SW 1271 (cell line): ENCODE measurements at places on chromosomes 4 and X.

DNA sequence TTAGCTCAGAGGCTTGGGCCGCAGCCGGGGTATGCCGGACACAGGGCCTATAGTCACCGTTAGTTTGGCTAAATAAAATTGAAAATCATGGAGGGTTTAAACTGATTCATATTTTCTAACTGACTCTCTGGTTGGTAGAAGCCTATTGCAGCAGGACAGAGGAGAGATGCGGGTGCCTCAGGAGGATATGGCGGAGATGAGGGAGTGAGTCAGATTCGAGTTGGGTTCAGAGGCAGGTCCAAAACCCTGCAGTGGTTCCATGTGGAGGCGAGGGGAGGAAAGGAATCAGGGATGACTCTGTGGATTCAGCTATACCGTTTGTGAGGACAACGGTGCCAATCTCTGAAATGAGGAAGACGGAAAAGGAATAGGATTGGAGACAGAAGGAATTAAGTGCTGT, 176.6 kb downstream of the PALLD start:
- no peak for DNase-seq

DNA sequence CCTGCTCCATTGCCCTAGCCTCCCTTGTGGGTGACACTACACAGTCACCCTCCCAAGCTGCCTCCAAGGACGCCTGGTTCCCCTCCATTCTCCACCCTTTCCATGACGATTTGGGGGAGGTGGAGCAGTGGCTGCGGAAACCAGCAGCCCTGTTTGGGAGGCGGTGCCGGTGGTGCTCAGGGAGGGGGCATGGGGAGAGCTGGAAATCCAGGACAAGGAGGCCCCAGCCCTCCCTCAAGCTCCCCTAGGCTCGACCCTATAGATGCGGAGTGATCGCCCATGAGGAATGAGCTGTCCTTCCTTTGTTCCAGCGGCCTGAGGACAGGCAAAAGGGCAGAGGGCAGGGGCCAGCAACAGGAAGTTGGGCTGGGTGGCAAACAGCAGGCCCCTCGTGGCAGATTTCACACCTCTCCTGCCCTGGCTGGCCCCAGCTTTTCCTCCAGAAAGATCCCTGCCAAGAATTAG, 3.6 kb upstream of the RENBP start:
- no peak for DNase-seq

DNA sequence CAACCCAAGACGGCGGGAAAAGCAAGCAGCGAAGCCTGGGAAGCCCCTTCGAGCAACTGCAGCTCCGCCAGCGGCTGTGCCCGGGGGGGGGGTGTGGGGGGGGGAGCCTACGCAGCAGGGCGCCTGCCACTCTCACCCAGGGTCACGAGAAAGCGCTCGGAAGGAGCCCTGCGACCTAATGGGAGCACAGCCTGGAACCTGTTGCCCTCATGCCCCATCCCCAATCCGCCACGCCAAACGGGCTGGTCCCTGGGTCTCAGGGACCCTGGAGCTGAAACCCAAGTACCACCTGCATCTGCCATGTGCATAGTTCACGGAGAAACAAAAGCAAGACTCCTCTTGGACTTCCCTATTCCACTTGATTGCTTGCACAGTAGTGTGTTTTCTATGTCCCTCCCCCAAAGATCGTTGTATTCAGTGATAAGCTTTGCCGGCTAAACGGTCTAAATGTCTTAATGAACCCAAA, 359 bp upstream of the GAB3 start:
- no peak for DNase-seq

DNA sequence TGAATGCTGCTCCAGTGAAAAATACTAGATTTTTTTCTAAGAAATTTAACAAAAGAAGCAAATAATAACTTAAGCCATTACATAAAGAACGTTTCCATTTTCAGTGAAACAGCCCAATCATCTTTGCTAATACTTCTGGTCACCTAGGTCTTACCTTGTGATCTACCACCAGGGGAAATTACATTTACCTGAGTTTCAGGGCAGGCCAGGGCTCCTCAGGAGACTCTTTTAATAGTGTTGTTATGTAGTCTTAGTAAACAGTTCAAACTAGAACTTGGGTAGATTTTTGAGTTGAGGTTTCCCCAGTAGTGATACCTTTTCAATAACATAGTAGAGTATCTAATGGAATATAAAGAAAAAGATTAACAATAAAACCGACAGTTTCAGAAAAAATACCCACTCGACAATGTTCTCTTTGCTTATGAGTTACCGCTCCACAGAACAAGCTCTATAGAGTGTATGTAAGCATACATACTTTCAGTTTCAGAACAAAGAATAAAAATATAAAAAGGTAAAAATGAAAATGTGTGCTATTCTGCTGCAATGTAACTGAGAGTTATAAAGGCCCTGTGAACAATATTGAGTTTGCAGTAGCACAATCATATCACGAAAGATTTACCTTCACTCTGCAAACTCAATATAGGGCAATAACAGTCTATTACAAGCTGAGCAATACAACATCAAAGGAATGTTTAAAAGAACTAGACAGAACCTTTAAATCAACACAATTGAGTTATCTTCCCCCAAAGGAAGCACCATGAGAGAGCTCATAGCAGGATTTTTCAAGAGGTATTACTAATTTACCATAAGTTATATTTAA, 165.8 kb downstream of the ATOH1 start:
- no peak for DNase-seq

DNA sequence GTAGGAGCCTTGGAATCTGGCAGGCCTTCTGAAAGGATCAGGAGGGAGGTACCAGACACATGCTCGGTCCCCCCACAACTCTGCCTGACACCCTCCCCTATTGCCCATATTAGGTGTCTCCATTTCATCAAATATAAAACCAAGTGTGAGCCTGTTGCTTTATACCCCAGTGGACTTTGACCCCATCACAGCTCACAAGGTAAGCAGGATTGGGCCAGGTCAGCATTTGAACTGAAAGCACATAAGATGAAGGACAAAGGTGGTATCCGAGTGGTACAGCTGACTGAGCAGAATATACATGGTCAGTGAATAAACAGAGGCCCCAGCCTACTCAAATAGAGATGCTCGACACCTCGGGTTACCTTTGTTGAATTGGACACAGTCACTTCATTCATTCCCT, 20.0 kb downstream of the SLC25A43 start:
- no peak for DNase-seq

DNA sequence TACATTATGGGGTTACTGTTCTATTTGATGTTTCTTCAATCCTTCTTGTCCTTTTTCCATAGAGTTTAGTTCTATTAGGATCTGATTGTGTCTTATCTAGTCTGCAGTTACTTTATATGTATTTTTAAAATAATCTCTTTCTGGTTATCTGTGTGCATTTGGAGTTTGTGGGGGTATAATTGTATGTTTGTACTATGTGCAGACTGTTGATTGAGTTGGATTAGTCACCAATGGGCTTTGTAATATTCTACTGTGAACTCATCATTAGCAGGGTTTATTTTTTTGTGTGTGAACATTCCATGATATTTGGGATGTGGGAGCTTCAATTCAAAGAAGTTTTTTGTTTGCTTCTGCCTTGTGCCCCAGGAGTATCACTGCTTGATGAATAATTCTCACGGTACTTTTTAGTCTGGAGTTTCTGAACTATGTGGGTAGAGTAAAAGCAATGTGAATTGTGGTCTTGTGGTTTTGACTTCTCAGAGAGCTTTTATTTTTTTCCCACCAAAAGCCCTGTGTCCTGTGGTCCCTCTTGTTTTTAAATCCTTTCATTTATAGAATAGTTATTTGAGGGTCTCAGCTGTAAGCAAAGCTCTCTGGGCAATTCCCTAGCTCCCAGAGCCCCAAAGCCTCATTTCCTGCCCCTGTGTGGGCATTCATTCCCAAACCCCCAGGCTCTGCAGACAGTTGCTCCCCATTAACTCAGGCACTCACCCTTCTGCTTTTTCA, 127.8 kb downstream of the PHKA2 start:
- DNase-seq: no peak

- no peak for DNase-seq
Observed at GRCh38 chr4:95957054-95957453, 117.2 kb downstream of the PDHA2 start.

GRCh38 chr4:145786261-145786660, 106.3 kb downstream of the C4orf51 start:
- no peak for DNase-seq

DNA sequence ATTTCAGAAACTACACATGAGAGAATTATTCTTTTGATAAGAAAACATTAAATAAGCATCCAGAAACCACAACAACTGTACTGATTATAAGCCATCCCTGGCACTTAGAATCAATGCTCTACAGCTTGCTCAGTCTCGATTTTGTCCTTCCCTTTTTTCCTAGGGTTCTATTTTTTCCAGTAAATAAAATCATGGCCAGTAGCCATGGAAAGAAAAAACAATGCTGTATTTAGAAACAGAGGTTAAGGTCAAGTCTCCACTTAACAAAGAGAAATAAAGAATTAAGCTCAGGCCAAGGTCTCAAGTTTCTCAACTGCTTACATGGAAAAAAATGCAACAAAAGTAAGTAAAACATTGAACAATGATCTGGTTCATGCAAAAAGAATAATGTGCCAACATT, 38.7 kb upstream of the GRID2 start:
- no peak for DNase-seq
